ENCODE measurements at places on chromosomes 1 and 21.
A peak's percentile ranks its signal among the peaks of the same experiment; 100 is the strongest.

- no peak for DNase-seq
Observed at GRCh38 chr1:90210633-90211491, 216.0 kb downstream of the ZNF326 start.

DNA sequence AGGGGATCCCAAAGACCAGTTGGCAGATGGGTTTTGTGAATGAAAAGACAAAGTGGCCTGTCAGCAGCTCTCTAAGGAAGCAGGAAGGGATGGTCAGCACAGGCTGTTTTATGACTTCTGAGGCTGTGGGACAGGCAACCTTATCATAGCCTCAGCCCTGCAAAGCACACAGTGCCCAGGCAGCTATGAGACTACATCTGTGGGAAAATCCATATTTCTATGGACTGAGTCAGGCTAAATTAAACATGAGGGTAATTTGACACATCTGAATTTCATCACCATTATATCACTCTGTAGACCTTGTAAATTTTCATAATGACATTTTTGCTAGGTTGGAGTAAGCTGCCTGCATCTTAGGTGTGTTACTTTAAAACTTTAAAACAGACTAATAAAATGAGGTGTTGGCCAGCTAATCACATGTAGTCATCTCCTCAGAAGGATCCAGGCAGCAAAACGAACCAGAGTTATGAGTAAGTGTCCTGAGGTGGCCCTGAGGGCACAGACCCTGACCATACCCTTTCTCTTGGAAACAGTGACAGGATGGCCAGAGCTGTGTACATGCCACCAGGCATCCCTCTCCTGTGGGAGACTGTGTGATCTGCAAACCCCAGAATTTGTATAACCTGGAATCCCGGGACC lies 14.6 kb downstream of the NGF start:
- DNase-seq: peak; percentile 65

GRCh38 chr21:27764056-27764455 lies 797.2 kb upstream of the ADAMTS5 start:
- no peak for DNase-seq

DNA sequence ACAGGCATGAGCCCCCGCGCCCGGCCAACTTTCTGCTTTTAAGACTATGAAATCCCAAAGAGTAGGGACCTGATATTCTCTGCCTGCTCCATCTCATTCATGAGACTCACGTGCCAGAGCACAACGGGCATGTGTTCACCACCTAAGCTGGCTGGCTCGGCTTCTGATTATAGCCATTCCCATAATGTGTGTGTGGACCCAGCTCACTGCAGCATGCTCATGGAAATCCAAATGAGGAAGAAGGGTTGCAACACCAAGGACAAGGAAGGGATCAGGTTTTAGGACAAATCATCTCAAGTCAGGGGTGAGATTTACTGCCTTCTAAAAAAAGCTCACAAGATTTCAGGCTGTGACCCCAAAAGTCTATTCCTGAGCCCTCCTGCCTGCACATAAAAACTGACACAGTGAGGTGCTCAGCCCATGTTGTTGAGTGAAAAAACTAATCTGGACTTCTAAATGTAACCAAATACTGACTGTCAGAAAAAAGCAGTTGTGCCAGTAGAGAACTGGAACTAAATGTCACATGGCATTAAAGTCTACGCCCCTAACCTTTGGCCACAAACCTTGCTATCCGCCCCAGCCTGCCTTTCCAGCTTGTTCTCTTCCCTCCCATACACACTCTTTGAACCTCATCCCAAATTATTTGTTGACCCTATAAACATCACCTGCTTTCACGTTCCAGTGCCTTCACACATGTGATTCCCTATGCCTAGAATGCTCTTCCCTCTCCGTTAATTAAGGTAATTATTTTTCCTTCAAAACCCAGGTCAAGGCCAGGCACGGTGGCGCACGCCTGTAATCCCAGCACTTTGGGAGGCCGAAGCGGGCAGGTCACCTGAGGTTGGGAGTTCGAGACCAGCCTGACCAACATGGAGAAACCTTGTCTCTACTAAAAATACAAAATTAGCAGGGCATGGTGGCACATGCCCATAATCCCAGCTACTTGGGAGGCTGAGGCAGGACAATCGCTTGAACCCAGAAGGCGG lies 9.1 kb upstream of the COA7 start:
- no peak for DNase-seq

DNA sequence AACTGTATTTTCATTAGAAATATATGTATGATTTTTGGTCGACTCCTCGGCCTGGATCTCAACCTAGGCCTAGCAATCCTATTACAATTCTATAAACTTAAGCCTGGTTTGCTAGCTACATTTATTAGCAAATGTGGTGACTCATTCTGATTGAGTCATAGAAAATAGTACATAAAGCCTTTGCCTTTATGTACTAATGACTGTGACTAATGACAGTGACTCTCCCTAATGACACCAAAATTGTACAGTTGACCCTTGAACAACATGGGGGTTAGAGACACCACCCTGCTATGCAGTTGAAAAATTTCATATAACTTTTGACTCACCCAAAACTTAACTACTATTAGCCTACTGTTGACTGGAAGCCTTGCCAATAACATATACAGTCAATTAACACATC lies 78.9 kb downstream of the CLEC20A start:
- DNase-seq: peak; percentile 79

DNA sequence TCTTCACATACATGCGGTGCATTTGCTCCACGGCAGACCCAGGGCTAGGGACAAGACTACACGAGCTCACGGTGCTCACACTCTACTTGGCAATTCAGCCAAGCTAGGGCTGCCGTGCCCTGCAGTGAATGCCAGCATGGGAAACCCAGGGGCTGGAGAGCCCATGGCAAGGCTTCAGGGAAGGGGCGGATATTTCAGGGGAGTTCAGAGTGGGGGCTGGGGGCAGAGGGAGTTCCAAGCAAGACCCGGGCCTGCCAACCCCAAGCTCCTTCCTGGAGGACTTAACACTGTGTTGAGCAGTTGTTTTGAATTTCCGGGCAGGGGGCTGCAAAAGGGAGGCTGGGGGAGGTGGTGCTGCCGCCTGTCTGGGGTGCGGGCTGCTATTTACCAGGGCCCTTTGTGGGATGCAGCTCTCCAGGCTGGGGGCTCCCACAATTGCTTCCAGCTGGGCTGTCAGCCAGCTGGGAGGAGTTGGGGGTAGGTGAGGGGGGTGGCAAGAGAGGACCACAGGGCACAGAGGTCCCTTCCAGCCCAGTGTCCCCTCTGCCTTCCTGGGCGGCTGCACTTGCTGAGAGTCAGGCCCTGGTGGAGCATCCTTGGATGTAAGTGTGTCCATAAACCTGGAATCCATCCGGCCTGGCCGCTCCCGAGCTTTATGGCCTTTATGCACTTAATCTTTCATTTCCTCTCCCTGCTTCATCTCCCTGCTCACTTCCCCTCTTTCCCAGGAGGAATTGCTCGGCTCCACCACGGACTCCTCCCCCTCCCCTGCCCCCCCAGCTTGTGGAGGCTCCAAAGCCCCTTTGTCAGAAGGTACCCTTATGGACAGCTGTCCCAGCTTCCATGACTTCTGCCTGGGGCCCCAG lies 55.8 kb upstream of the SSBP3 start:
- DNase-seq: no peak

DNA sequence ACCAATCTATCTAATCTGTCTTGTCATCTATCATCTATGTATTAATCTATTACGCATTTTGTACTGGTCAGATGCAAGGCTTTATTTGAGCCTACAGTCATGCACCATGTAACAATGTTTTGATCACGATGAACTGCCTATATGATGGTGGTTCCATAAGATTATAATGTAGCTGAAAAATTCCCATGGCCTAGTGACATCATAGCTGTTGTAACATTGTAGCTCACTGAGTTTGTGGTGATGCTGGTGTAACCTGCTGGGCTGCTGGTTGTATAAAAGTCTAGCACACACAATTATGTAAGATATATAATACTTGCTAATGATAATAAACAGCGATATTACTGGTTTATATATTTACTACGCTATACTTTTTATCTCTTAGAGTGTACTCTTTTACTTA lies 64.8 kb upstream of the IGSF5 start:
- DNase-seq: no peak

DNA sequence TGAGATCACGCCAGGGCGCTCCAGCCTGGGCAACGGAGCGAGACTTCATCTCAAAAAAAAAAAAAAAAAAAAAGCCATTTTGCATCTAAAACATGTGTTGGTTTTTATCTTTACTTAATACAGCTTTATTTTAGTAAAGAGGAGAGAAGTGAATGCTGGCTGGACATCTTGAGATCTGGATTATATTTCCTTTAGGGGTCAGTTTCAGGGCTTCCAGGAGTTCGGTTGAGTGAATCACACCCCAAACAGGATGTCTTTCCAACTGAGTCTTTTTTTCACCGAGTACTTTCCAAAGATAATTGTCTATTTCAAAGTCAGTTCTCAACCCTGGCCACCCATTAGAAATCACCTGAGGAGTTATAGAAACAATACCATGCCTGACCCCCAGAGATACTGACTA lies 16.6 kb upstream of the IPP start:
- DNase-seq: peak; percentile 43

- DNase-seq: peak; percentile 32
Observed at GRCh38 chr1:75615613-75616435, 4.9 kb upstream of the SLC44A5 start.

GRCh38 chr21:46295177-46295770 lies 9.1 kb downstream of the YBEY start:
- DNase-seq: peak; percentile 85

DNA sequence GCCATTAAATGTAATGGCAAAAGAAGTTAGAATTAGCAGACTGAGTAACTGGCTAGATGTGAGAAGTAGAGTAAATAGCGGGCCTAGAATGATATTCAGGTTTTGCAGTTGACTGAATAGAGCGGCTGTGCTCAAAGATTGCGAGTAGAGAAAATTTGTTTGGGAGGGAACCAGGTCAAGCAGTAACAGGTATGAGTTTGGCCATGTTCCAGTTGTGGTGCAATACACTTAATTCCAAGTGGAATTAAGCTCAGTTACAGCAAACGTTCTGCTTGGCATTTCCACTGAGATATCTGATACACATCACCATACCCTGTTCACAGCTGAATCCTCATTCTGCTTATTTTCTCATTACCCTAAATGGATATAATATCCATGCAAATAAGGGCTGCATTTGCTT lies 1382.9 kb downstream of the MRPL39 start:
- DNase-seq: no peak

- no peak for DNase-seq
Observed at GRCh38 chr1:222275729-222276465, 272.0 kb downstream of the HHIPL2 start.

GRCh38 chr21:28437061-28437460 lies 555.6 kb downstream of the LTN1 start:
- DNase-seq: no peak

DNA sequence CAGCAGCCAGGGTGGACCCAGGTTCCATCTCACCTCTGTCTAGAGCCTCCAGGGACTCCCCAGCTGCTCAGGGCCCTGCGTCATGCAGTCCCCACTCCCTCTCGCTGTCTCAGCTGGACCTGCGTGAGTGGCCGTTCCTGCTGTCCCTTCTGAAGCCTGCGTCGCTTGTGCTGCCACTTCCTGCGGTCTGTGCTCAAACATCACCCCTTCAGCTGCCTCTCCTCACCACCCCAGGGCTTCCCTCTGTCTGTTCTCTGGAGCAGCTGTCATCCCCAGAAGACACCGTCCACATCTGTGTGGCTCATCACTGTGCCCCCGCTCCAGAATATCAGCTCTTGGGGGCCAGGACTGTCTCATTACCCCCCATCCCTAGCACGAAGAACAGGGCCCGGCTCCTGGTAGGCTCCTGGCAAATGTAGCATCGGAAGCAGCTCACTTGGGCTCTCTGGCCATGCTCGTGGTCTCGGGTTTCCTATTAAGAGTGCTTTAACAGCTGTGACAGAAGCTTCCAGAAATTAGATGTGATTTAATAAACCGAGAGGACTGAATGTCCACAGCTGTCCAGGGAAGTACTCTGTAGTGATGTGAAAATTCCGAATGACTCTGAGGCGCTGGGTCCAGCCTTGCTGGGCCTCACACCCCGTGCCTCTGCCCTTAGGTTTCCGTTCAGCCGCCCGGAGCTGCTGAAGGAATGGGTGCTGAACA lies 3.3 kb downstream of the THAP3 start:
- DNase-seq: no peak

- peak; percentile 80 for DNase-seq
Observed at GRCh38 chr1:41827991-41828570, 90.6 kb downstream of the HIVEP3 start.

GRCh38 chr1:178101654-178102053 lies 7.8 kb downstream of the RASAL2 start:
- peak; percentile 31 for DNase-seq

- DNase-seq: no peak
Observed at GRCh38 chr1:9746651-9747050, 77.1 kb downstream of the CLSTN1 start.

- DNase-seq: no peak
Observed at GRCh38 chr1:211213702-211214101, 45.5 kb upstream of the RCOR3 start.

DNA sequence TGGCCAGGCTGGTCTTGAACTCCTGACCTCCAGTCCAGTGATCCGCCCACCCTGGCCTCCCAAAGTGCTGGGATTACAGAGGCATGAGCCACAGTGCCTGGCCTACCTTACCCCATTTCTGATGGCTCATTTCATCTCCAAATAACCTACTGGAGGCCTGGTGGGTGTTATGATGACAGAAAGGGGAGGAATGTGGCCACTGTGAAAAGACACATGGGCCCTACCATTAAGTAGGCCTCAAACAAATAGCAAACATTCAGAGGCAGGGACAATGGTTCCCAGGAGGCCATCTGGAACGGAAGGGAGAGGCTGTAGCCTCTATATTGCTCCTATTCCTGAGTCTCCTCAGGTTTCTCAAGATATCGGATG lies 932 bp upstream of the FCRLA start:
- peak; percentile 75 for DNase-seq

- no peak for DNase-seq
Observed at GRCh38 chr1:91622616-91623015, 122.0 kb downstream of the CDC7 start.

DNA sequence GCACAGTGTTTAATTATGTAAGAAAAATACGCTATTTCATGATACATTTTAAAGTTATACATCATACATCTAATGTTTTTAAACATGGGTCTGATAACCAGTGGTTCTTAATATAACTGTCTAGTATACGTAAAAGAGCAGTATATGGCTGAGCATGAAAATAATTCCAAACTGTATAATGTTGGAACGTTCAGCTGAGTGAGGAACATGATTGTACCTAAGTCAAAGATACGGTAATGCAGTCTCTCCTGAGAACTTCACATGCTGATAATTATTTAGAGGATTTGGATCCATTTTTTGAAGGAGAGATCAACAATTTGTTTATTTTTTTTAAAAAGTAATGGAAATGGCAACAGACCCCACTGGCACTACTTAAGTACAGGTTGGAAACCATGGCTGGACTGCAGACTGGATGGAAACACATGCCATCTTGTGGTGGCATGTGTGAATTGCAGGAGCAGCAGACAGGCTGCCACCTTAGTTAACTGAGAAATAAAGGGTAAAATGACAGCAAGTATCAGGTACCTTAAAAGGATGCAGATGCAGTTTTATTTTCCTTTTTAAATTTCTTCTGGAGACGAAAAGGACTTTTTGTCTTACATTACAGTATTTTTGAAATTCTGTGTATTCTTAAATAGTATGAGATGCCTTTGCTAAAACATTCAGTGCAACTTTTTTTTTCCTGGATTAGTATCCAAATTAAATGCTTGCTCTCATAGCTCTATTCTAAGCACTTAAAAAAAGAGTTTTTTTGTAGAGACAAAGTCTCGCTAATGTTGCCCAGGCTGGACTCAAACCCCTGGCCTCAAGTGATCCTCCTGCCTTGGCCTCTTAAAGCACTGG lies 73.8 kb downstream of the MTR start:
- peak; percentile 46 for DNase-seq

Measured in fibroblast of skin of abdomen (primary cell).